ENCODE measurements at places on chromosomes 12 and 14.

DNA sequence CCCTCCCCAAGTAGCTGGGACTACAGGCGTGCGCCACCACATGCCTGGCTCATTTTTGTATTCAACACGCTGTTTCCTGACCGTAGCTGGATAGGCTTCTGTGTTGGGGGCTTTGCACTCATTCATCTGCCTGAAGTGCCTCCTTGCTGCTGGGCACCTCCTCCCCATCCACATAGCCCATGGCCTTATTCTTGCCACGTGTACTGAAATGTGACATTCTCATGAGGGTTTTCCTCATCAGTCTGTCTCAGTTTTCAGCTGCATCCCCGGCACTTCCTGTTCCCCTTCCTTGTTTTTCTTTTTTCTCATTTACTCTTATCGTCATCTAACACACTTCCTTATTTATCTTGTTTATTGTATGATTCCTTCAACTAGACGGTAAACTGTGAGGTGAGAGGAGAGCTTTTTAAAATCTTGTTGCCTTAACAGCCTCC is 36.6 kb downstream of the RCOR1 start:
- DNase-seq, result no peak

DNA sequence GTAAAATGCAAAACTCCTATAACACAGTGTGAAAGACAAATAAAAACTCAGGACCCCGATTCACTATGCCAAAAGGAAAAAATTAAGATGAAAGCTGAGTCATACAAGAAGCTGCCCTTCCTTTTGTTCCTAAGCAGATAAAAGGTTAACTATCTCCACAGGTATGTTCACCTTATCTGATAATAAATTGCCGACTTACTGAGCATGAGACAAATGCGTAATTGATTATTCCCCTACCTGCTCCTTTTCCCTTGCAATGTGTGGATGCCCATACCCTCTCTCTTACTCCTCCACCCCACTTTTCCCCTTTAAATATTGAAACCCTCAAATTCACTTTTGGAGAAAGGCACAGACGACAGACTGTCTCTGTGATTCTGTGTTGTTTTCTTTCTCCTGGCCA is 148.6 kb upstream of the TMEM260 start:
- DNase-seq, result no peak

GRCh38 chr12:29725587-29726320 is 58.0 kb downstream of the TMTC1 start:
- no peak for DNase-seq

DNA sequence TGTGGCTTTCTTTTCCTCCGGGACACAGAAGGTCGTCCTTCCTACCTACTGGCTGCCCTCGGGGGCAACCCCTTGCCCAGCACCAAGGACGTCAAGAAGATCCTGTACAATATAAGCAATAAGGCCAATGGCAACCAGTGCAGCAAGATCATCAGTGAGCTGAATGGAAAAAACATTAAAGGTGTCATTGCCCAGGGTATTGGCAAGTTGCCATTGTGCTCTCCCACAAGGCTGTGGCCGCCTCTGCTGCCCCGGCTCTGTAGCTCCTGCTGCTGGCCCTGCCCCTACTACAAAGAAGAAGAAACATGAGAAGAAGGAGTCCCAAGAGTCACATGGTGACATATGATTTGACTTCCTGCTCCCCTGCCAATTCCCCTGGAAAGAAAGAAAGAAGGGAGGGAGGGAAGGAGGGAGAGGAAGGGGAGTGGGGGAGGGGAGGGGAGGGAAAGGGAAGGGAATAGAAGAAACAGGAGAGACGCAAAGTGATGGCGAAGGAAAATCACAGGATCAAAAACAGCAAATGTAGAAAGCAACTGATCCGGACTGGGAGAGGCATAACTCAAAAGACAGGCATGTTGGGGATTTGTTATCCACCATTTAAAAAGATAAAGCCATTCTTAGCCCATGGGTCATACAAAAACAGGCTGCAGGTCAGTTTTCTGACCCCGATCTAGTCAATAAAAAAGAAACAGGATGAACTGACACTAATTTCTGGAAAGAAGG is 61.3 kb upstream of the RESF1 start:
- DNase-seq, result peak; percentile 31

DNA sequence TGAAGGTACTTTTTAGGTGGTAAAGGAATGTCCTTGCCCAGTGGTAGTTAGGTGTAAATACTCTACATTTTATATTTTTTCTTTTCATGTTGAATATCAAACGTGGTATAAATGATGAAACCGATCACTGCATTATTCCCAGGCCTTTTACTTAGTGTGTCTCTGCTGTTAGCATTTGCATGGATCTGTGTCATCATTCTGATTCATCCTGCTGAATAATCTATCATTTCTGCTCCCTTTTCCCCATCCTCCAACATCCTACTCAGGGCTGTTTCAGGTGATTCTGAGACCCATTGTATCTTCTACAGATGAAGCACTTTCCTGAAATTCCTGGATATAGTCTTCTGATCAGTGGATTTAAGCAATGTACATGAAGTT is 61.0 kb upstream of the PTHLH start:
- DNase-seq, result no peak

- DNase-seq, result no peak
These were observed 20.0 kb upstream of the HHIPL1 start for GRCh38 chr14:99624971-99625370.

- peak; percentile 23 for DNase-seq
These were observed 1.0 kb downstream of the ATXN7L3B start for GRCh38 chr12:74538491-74539258.

- DNase-seq, result peak; percentile 64
These were observed 78.0 kb downstream of the NOC4L start for GRCh38 chr12:132222096-132222807.

- DNase-seq, result no peak
These were observed 59.6 kb upstream of the ACTN1 start for GRCh38 chr14:69038455-69039287.

DNA sequence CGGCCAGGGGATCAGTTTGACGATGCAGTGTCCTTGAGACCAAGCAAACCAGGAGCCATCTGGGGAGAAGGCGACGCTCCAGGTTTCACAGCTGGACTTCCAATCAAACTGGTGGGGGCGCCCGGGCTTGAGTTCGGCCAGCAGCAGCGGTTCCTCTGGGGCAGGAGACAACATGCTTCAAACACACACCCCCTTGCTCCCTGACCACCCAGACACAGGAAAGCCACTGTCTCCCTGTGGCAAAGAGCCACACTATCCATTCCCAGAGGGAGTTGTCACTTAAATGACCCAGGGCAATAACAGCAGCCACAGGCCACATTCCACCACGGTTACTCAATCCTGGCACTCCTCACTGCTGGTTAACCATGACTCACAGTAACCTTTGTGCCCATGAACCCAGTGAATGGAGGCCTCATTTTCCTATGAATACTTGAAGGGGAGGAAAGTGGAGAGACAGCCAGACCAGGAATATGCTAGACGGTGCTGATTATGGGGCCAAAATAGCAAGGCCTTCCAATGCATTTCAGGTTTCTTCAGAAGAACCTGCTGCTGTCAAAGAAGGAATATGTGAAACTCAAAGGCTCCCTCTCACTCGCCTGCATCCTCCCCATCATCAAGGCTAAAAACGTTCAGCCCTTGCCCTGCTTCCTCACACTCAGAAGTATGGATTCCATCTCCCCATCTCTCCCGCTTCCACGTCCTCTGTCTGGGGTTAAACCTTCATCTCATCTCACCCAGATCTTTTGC is 8.5 kb downstream of the WSB2 start:
- no peak for DNase-seq
